Esophagus squamous epithelium (tissue), 5 donors: ENCODE measurements at places on chromosomes 11 and 22. TPM values are rescaled to one million over a fixed set of nuclear protein-coding genes. Genes with fewer than 3 reads are reported as not detected.

GRCh38 chr11:20114588-20114987 lies 45.7 kb downstream of the DBX1 start:
- DNase-seq = no peak
- no peaks in the 10 kb centered on the region for H3K27me3 ChIP-seq
- no peak overlapping the region for H3K4me3 ChIP-seq
- H3K27ac ChIP-seq = no peak overlapping the region

- H3K4me1 ChIP-seq = no peaks in the 10 kb centered on the region
- H3K36me3 ChIP-seq = no peaks in the 10 kb centered on the region
- H3K4me3 ChIP-seq = no peak overlapping the region
- no peak for DNase-seq
- H3K27ac ChIP-seq = no peak overlapping the region
- no peaks in the 10 kb centered on the region for H3K27me3 ChIP-seq
These were observed 44.6 kb downstream of the MYO7A start for GRCh38 chr11:77172666-77172982.

DNA sequence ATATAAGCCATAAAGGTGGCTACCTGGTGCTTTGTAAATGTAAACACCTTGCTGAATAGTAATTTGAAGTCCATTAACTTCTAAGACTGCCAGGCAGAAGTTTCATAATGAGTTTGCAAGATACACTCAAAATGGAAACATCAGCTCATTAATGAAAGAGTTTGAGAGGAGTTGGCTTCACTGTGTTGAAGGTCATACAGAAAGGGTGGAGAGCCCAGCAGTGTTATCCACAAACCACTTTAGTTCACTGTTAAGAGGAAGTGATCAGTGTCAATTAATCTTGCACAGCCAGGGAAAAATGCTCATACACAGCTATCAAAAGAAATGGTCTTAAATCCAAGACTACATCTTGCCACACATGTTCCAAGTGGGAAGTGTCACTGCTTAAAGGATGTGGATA lies 689.4 kb downstream of the JRKL start:
- no peak overlapping the region for H3K4me3 ChIP-seq
- H3K36me3 ChIP-seq = no peaks in the 10 kb centered on the region
- no peaks in the 10 kb centered on the region for H3K4me1 ChIP-seq
- H3K27me3 ChIP-seq = no peaks in the 10 kb centered on the region
- H3K27ac ChIP-seq = no peak overlapping the region
- DNase-seq = no peak

DNA sequence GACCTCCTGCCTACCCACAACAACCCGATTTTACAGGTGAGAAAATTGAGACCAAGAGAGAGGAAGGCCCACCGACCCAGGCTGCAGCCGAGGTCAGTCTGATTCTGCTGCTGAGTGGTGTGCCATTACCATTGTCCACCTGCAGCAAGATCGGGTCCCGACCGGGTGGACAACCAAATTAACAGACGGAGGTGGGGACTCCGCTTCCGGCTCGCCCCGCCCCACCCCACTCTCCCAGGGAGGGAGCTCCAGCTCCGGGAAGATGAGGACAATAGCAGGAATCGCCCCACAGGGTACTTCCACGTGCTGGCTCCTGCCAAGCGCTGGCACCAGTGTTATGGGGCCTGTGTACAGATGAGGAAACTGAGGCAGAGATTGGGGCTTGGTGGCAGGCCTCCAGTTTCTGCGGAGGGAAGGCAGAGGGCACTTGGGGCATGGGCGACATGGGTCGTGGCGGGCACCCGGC lies 425 bp upstream of the KDELR3 start:
- no peak for DNase-seq
- peaks cover 10% of the 10 kb centered on the region for H3K4me1 ChIP-seq
- H3K36me3 ChIP-seq = no peaks in the 10 kb centered on the region

GRCh38 chr11:43573233-43573632 lies 107.3 kb upstream of the HSD17B12 start:
- H3K27ac ChIP-seq = no peak overlapping the region
- DNase-seq = no peak
- H3K4me3 ChIP-seq = no peak overlapping the region
- peaks cover 32% of the 10 kb centered on the region for H3K4me1 ChIP-seq

DNA sequence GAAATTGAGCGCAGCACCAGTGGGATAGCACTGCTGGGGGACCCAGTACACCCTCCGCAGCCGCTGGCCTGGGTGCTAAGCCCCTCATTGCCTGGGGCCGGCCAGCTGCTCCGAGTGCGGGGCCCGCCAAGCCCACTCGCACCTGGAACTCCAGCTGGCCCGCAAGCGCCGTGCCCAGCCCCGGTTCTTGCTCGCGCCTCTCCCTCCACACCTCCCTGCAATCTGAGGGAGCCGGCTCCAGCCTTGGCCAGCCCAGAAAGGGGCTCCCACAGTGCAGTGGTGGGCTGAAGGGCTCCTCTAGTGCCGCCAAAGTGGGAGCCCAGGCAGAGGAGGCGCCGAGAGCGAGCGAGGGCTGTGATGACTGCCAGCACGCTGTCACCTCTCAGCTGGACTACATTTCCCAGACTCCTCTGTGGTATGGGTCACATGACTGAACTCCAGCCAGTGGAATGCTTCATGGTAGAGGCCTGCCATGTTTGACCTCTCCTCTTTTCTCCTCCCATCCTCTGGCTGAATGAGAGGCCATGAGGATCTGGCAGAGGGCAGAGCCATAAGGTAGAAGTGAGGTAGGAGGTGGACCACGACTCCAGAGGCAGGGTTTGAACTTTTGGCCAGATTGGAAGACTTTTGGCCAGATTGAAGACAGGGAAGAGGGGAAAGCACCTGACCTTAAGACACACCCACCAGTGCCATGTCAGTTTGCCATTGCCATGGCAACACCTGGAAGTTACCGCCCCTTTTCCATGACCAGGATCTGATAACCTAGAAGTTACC lies 6.2 kb downstream of the MRGPRD start:
- no peak overlapping the region for H3K27ac ChIP-seq
- H3K27me3 ChIP-seq = no peaks in the 10 kb centered on the region
- no peak overlapping the region for H3K4me3 ChIP-seq
- no peak for DNase-seq
- peaks cover 4% of the 10 kb centered on the region for H3K4me1 ChIP-seq
- no peaks in the 10 kb centered on the region for H3K36me3 ChIP-seq

DNA sequence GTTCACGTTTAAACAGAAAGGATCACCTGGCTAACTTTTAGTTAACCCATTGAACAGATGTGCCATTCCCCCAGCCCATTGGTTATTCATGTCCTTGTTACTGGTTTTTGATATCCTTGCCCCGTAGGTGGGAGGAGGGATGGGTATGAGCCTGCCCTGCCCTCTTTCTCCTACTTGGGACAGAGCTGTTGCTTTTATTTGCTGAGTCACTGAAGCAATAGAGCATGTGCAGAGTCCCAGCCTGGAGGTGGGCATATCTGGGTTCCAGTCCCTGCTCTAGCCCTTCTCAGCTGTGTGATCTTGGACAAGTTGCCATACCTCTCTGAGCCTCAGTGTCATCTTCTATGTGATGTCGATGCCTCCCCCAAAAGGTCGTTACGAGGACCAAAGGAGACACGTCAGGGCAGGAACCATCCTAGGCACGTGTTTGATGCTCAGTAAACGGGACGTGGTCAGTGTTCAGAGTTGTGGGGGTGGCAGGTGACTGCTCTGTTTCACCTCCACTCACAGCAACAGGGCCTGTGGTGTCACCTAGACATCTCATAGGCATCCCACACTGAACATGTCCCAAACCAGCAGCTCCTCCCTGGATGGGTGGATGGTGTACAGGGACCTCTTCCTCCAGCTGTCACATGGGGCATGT lies 61.0 kb downstream of the BMAL1 start:
- no peaks in the 10 kb centered on the region for H3K36me3 ChIP-seq
- H3K27ac ChIP-seq = peak overlapping the region; percentile 17
- peak overlapping the region; percentile 43 for H3K4me3 ChIP-seq
- peaks cover 29% of the 10 kb centered on the region for H3K4me1 ChIP-seq

DNA sequence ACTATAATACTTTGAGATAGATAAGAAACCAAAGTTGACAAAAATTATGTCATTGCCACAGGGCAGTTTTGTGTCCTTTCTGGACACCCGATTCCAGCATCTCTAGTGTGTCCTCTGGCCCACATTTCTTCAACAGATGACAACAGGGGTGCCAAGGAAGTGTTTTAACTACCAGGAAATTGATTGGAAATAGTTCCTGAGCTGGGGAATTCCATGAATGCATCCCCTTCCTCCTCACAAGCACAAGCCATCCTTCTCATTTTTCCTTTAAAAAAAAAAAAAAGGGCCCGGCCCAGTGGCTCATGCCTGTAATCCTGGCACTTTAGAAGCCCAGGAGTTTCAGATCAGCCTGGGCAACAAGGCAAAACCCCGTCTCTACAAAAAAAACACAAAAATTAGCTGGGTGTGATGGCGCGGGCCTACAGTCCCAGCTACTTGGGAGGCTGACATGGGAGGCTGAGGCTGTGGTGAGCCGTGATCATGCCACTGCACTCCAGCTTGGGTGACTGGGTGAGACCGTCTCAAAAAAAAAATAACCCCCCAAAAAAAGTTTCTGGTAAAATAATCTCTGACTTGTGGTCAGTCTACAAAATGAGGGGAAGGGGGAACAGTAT lies 797 bp upstream of the B3GAT3 start:
- H3K4me1 ChIP-seq = peaks cover 38% of the 10 kb centered on the region
- peak overlapping the region; percentile 82 for H3K4me3 ChIP-seq
- peaks cover 23% of the 10 kb centered on the region for H3K36me3 ChIP-seq
- DNase-seq = no peak

GRCh38 chr11:124799348-124800225 lies 619 bp downstream of the MSANTD2 start:
- no peaks in the 10 kb centered on the region for H3K27me3 ChIP-seq
- peak overlapping the region; percentile 98 for H3K27ac ChIP-seq
- peaks cover 45% of the 10 kb centered on the region for H3K4me1 ChIP-seq
- H3K4me3 ChIP-seq = peak overlapping the region; percentile 93
- H3K36me3 ChIP-seq = no peaks in the 10 kb centered on the region
- no peak for DNase-seq

DNA sequence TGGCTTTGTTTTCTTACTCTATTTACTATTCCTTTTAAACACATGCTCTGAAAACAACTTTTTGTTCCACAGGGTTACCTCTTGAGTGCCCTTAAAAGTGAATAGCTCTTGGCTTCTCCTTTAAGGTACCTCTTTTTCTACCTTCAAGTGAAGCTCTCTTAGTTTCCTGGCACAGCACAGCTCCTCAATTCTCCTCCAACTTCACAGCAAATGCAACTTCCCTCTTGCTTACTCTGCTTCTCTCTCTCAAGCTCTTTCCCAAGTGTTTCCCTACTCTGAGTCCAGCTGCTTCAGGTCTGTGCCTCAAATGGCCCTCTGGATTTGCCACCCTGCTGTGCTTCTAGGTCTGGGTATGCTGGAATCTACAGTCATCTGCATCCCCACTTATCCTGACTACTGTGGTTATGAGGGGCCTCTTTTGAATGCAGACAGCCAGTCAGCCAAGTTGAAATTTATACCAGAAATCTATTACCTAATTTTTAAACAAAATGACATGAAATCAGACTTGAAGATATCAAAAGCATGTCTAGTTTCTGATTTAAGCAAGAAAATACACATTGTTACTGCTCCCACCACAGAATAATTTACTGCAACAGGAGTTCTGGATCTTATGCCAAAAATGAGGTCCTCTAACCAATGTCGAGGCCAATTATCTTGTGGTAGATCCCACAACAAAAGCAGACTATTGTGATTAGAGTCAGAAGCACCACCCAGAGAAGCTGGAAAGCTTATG lies 371.1 kb downstream of the SOX6 start:
- no peaks in the 10 kb centered on the region for H3K36me3 ChIP-seq
- no peak overlapping the region for H3K27ac ChIP-seq
- H3K4me1 ChIP-seq = no peaks in the 10 kb centered on the region
- no peak overlapping the region for H3K4me3 ChIP-seq
- H3K27me3 ChIP-seq = no peaks in the 10 kb centered on the region

The PKDREJ gene
- 0.19 TPM for total RNA-seq

The MOGAT2 gene
- total RNA-seq = not detected

The CARD18 gene
- not detected for total RNA-seq
